ENCODE measurements at places on chromosomes 2 and 18. TPM values are rescaled to one million over a fixed set of nuclear protein-coding genes. Genes with fewer than 3 reads are reported as not detected.

The RSAD2 gene
- 3.3 TPM for total RNA-seq

DNA sequence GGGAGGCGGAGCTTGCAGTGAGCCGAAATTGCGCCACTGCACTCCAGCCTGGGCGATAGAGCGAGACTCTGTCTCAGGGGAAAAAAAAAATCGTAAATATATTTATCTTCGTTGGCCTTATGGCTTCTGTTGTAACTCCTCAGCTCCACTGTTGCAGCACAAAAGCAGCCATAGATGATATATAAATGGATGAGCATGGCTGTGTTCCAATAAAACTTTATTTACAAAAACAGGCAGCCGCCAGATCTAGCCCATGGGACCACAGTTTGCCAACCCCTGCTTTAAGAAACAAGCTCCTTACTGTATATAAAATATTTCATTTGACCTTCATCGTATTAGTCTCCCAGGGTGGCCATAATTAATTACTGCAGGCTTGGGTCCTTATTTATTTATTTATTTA, 20.1 kb downstream of the ST8SIA3 start:
- DNase-seq, result no peak

DNA sequence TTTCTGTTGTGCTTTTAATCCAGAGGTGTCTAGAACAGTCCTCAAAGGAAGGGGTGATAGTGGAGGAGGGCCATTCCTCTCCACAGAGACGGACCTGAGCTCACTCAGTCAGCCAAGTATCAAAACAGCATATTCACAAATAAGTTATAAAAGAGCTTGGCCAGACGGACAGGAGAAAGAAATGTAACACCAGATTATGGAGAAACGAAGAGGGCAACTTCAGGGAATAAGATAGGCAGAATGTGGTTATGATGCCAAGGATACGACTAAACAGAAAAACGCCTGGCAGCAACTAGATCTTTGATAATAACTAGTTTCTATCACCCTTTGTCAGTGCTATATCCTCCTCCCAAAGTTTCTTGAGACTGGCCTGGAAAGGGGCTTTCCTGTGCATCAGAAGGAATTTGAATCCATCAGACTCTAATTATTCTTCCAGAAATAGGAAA, 42.5 kb downstream of the MAP4K3 start:
- no peak for DNase-seq

GRCh38 chr2:190409616-190410015, 1.5 kb downstream of the MFSD6 start:
- no peak for DNase-seq

- no peak for DNase-seq
Measured at GRCh38 chr18:59352250-59352855, 6.7 kb downstream of the LMAN1 start.

- no peak for DNase-seq
Measured at GRCh38 chr18:55302167-55302833, 285.7 kb downstream of the TCF4 start.
